Foreskin fibroblast (primary cell): ENCODE measurements at places on chromosomes 11 and 22.
A peak's percentile ranks its signal among the peaks of the same experiment; 100 is the strongest.

- no peak for DNase-seq
Observed at GRCh38 chr22:39967996-39968972, 8.1 kb downstream of the TMA7B start.

- DNase-seq = peak; percentile 55
Observed at GRCh38 chr22:19795617-19796008, 35.0 kb downstream of the TBX1 start.

DNA sequence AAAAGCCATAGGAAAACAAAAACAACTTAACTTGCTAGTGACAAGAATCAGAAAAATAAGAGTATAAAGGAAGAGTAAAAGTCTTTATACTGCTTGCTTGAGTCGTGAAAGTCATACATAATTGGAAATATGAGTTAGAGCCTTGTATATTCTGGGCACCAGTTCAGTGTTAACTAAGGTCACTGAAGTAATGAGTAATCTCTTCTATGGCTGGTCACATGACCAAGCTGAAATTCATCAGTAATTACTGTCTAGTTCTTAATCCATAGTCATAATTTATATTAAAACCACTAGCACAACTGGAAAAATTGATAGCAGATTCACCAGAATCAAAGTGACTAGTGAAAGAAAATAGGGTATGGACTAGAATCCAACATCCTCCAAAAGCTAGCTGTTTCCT is 84.4 kb upstream of the SLC5A12 start:
- DNase-seq = peak; percentile 52

DNA sequence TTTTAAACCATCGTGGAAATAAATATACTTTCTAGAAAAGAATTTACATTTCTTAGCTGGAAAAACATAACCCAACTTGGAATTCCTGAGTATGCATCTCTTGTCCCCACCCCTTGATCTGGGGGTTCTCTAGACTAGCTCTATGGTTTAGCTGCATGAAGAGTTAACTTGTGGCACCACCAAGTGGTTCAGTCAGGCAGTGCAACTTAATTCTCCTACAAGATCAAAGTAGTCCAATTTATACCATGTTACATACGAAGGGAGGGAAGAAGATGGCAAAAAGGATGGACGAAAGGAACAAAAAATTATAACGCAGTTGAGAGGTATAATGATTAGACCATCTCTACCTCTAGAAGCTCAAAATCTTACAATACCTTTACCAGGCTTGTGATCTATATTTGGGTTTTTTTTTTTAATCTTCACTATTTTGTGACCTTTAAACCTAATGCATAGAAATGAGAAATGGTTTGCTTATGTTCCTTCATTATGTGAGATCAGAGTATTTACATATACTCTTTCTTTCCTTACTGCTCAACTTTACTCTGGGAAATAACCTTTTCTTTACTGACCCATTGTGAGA is 28.5 kb upstream of the ALKBH3 start:
- peak; percentile 68 for DNase-seq

DNA sequence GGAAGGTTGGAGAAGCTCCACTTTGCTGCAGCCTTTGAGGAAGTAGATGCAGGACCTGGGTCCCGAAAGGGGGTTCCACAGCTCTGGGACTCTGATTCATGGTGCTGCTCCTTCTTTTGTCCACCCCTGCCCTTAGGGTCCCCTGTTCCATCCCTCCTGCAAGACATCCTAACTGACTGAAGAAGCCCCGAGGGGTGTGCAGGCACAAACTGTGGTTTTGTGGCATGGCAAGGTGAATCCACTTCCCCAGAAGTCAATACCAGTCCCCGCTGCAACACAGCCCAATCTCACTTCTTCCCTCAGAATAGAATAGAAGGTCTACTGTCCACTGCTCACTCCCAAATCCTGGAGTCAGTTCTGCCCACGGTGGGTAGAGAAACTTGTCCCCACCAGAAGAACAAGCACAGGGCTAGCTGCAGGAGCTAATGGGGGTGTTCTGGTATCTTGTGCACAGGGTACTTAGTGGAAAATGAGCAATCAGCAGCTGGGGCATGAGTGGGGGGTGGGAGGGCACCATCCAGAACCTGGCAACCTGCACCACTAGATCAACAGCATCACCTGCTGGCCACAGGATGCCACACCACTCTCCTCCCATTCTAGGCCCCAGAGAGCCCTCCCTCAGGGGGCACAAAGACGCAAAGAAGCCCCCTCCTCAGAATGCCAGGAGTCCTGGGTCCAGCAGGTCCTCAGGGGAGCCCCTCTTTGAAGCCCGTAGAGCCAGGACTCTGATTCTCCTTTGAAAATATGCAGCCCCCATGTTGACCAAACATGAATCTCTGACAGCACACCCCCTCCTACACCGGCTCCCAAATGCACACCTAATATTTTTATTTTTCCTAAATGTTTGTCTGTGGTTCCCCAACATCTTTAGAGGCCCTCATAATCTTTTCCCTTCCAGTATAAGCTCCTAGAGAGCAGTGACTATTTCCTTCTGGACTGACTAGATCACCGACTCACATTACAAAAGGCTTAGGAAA is 14.1 kb downstream of the SPATA19 start:
- no peak for DNase-seq

DNA sequence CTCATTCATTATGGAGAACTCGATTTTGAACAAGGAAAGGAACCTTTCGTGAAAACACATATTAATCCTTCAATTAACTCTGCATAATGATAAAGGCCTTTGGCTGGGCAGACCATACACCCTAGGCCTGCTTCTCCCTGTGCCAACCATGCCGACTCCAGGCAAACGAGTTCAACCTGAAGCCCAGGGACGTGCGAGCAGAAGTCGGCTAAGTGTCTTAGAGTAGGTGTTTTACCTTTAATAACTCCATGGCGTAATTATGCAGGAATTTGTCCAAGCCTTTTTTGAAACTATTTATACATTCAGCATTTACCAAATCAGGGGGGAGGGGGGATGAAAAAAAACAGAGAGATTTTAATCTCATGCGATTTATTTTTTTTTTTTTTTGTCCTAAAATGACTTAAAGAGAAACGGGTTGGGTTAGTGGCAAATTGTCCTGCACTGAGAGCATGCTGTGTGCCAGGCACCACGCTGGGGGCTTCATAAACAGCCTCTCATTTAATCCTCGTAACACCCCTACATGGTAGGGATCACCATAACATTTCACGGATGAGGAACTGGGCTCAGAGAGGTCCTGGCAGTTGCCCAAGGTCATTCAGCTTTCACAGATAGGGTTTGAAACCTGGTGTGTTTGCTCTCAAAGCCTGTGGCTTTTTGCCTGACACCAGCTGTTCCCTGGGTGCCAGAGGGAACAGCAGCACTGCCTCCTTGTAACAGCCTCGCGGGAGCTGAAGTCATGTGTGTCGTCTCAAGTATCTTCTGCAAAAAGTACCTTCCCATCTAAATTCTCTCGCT is 423.9 kb downstream of the MN1 start:
- DNase-seq = no peak

DNA sequence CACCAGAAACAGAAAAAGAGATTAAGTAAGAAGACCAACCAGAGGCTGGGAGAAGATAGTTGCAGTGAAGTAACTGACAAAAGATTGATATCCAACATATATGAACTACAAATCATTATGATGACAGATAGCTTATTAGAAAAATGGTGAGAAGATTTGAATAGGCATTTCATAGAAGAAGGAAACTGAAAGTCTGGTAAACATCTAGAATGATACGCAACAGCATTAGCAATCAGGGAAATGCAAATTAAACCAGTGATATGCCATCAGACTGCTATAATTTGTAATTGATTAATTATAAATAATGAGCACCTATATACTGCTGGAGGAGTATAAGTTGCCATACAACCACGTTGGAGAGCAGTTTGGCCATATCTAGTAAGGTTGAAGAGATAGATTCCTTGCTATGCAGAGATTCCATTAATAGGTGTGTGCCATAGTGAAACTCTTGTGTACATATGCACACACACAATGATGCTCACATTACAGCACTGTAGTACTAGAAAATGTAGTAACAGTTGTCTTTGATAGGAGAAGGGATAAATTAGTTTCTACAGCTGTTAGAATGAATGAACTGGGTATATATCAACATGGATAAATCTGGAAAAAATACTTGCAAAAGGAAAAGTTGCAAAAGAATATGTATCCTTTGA is 20.5 kb downstream of the RNF169 start:
- DNase-seq = no peak

DNA sequence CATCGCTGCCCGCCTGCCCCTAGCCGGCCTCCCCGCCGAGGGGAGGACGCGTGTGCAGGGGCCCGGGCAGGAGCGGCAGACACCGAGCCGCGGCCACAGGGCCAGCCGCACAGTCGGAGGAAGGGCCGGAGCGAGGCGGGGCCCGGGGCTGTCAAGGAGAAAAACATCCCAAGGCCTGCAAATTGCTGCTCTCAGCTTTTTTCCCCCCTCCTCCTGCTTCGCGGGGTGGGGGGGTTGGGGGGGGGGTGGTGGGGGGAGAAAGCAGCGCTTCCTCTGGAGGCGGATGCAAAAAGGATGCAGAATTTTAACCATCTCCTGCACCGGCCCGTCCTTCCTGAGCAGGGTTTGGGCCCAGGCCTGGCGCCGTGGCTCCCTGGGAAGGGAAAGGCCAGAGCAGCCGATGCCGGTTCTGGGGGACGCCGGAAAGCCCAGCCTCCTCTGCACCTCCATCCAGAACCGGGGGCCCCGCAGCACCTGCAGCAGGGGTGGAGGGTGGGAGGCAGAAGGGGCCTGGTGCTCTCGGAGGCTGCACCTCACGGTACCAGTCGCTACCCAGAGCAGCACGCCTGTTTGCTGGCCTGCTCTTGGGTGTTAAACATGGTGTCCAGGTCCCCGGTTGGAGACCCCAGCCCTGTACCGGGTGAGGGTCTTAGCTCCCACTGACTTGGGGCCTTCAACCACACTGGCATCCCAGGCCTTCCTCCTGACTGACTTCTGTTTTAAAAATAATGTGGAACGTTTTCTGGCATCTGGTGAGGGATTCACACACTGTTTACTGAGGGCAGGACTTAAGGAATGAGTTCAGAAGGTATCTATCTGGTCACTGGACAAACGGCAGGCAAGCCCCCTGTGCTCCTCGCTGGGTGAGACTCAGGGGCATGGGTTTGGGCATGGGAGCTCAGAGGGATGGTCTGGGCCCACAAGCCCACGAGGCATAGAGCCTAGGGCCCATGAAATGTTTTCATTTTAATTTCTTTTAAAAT is 77.4 kb upstream of the WNT7B start:
- peak; percentile 76 for DNase-seq

- no peak for DNase-seq
Observed at GRCh38 chr11:6602096-6602940, 1.1 kb downstream of the RRP8 start.

GRCh38 chr11:107947904-107948303 is 19.7 kb downstream of the RAB39A start:
- no peak for DNase-seq

DNA sequence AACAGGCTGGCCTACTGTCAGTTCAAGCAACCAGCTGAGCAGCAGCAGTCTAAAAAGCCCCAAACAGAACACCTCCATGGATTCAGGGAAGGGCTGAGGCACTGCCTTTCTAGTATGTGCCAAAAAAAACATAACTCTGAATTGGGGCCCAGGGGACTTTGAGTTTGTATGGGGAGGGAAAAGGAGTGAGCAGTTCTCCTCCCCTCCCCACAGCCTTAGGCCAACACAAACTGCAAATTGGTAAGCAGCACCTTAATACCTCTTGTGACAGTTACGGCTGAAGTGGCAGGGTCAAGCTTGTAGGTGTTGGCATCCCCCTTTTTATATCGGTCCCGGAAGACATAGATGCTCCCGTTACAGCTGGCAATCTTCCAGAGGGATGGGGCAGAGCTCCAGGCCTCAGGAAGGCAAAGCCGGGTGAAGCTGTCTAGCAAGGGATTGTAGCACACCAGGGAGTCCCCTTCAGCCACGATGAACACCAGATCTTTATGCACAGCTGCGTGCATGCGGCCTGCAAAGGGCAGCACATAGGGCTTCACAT is 6.0 kb downstream of the KBTBD4 start:
- DNase-seq = no peak

DNA sequence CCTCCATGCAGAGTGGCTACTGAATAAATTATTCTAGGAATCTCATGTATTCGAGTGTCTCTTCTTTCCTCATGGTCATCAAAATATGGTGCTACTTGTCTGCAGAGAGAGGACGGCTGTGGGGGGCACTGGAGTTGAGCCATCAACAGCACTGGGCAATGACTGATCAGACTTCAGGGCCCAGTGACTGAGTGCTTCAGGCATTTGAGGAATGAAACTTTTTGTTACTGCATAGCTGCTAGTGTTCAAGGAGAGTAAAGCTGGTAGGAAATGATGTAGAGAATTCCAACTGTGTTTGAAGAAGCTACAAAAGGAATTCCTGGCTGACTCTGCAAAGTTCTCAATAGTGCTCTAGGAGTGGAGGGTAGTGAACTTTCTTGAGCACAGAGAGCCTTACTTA is 277.7 kb downstream of the CADM1 start:
- peak; percentile 29 for DNase-seq

- no peak for DNase-seq
Observed at GRCh38 chr11:68430384-68430783, 30.2 kb upstream of the PPP6R3 start.

GRCh38 chr22:38282397-38282796 is 9.6 kb upstream of the TMEM184B start:
- DNase-seq = no peak

GRCh38 chr22:33224841-33225240 is 166.7 kb upstream of the SYN3 start:
- DNase-seq = no peak

DNA sequence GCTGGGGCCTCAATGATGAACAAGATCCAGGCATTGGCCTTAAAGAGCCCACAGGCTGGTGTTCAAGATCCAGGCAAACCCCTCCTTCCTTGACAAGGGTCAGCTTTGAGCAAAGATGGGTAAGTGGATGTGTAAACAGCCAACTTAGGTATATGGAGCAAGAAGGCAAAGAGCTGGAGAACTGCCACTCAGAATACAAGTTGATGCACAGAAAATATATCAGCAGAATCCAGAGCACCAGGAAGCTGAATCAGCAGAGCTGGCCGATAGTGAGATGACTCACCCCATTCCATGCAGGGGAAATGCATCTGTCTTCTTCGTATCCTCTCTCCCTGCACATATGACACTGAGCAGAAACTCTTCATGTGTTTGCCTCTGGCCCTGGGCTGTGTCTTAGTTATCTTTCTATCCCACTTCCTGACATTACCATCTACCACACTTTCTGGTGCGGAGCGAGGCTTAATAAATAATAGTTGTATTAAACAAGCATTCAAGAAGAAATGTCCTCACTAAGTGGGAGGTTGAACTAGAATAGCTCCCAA is 57.8 kb downstream of the ENDOD1 start:
- peak; percentile 94 for DNase-seq

- no peak for DNase-seq
Observed at GRCh38 chr22:26234296-26234695, 65.0 kb downstream of the SEZ6L start.
